ENCODE measurements at places on chromosomes 7 and 10.

- DNase-seq = no peak
Observed at GRCh38 chr7:24428676-24429075, 144.6 kb upstream of the PALS2 start.

- no peak for DNase-seq
Observed at GRCh38 chr10:120493411-120494312, 36.6 kb downstream of the PLPP4 start.

GRCh38 chr7:140200061-140200989, 23.5 kb upstream of the KDM7A start:
- DNase-seq = peak; percentile 41

DNA sequence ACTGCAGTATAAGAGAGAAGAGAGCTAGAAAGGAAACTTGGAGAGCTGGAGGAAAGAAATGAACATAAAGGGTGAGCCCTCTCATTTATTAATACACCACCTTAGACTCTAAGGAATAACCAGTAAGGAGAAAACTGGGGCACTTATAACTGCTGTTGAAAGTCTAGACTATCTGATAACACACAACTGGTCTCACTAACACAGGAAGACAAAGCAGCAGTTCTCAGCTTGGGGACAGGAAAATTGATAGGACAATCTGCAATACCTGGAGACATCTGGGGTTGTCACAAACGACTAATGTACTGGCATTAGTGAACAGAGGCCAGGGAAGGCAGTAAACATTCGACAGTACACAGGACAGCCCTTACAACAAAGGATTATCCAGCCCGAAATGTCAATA, 6.8 kb downstream of the ELMO1 start:
- DNase-seq = no peak

GRCh38 chr7:144682581-144683280, 153.1 kb downstream of the TPK1 start:
- no peak for DNase-seq

DNA sequence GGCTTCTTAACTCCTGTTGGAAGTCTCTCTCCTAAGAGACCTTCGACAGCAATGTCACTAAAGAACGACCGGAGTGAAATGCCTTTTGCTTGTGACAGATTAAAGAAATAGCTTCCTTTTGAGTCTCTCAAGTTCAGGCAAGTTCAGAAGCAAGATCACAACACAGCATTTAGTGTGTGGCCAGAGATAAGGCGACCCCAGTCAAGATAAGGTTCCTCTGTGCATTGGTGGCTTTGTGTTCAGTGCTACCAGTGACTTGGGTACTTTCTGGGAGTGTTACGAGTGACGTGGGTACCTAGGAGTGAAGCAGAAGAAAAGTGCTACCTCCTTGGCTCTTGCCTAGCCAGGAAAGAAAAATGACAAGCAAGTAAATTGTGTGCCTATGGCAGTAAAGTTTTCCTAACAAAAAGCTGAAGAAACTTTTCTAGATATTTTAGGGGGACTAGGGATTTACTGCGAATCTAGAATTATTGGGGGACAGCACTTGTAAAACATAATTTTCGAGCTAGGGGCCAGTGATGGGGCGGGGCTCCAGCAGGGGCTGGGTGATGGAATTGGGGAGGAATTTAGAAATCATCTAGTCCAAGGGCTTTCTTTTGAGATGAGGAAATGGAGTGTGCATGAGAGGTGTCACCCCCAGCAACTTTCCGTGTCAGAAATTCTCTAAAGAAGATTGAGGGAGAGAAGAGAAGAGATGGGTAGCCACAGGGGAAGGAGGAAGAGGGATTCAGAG, 191.9 kb upstream of the LYZL2 start:
- DNase-seq = no peak

- peak; percentile 20 for DNase-seq
Observed at GRCh38 chr7:78296046-78296597, 497.5 kb downstream of the PHTF2 start.

DNA sequence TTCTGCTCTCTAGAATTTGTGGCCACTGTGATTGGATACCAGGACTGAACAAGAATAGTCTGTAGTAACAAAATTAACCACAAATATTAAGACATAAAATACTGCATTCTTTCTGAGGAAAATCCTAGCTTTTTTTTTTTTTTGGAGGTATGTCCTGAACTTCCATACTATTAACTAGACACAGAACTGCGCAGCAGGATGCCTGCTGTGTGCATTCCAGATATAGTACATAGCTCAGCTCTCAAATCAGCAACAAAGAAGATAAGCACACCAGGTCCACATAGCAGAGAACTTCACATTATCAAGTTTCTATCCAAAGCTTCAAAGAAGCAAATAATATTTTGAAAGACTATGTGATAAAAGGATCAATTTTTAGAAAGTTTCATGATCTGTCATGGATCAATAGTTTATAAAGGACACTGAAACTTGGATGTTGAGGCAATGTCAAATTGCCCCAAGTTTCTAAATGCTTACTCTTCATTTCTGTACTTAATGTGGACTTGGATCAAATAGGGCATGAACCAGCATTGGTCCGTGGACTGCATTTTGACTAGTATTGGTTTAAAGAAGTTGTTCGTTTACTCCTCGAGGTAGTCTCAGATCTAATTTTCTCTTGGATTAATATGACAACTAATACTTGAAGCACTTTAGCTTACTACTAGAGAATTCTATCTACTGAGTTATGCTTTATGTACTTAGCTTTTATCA, 15.4 kb downstream of the NAMPT start:
- DNase-seq = no peak

GRCh38 chr7:26437003-26437532, 145.4 kb downstream of the SNX10 start:
- DNase-seq = no peak

Measured in astrocyte of the hippocampus (primary cell).